ENCODE measurements at places on chromosomes 1 and 21. TPM values are rescaled to one million over a fixed set of nuclear protein-coding genes. Genes with fewer than 3 reads are reported as not detected.

Gene ESRRG
- polyA plus RNA-seq = 45.0 TPM

Gene RNF186
- polyA plus RNA-seq = 0.25 TPM

Gene CD247
- 0.42 TPM for polyA plus RNA-seq

Gene SPRR1A
- polyA plus RNA-seq = not detected

Gene NEXN
- 12.7 TPM for polyA plus RNA-seq

GRCh38 chr1:10302416-10302815, 92.0 kb downstream of the KIF1B start:
- DNase-seq = no peak

DNA sequence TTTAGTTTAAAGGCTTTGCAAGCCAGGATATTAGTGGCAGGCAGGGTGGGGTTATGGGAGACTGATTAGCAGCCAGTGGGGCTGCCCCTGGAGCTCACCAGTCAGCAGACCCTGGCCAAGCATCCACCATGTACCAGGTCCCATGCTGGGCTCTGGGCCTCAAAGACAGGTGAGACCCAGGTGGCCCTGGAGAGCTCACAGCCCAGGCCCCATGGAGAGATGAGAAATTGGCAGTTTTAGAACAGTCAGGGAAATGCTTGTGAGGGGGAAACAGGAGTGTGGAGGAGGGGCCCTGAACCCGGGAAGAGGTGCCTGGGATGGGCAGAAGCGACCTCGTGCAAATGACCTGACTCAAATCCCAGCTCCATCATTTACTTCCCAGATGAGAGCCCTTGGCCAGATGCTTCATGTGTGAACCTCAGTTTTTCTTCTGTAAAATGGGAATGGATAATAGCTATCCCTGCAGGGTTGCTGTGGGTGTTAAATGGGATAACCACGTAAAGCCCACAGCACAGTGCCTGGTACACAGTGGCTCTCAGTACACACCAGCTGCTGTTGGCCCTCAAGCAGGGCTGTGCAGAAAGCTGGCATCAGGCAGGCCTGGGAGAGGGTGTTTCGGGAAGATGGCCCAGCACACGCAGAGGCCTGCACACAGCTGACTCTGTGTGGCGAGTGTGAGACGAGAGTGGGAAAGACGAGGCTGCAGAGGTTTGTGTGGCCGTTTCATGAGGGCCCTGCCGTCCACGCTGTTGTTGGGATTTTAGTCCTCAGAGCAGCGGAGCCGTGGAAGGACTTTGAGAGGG, 518.5 kb downstream of the PTPRU start:
- DNase-seq = no peak

DNA sequence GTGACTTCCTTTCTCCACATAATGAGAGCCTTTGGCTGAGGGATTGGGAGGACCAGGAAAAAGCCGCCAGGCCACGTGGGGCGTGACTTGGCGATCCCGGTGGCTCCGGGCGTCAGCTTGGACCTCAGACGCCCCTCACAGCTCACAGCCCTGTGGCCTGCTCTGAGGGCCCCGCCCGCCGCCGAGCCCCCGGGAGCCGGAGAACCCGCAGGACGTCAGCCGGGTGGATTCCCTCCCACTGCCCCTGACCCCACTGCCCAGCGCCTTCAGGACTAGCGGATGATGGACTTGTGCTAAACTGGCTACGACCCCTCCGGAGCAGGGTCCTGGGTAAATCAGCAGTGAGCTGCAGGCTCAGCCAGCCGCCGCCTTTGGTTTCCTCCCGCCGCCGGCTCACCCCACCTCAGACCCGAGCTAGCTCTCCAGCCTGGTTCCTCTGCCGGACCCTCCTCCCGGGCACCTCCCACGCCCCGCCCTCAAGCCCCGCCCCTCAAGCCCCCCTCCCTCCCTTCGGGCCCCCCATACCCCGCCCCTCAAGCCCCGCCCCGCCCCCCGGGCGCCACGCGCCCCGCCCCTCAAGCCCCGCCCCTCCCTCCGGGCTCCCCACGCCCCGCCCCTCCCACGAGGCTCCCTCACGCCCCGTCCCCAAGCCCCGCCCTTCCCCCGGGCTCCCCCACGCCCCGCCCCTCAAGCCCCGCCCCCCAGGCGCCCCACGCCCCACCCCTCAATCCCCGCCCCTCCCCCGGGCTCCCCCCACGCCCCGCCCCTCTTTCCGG, 10.0 kb upstream of the FAAP20 start:
- peak; percentile 78 for DNase-seq

GRCh38 chr1:201427963-201428362, 6.4 kb upstream of the TNNI1 start:
- DNase-seq = no peak

GRCh38 chr21:42748620-42749176, 95.3 kb downstream of the PDE9A start:
- DNase-seq = no peak

DNA sequence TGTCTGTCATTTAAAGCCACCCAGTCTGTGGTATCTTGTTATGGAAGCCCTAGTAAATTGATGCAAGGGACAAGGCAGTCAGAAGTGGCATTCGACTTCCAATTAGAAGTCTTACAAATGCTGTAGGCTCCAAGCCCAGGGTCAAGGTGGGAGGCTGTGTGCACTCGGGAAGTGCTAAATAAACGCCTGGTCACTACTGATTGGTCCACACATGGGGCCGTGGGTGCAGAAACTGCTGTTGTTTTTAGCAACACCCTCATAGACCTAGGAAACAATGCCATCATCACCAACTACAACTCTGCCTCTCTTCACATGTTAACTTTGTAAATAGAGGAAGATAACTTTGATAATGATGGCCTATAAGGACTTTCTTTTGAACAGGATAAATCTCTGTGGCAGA, 20.2 kb upstream of the ZBTB21 start:
- no peak for DNase-seq

- no peak for DNase-seq
Measured at GRCh38 chr1:160855181-160855981, 7.3 kb downstream of the CD244 start.

DNA sequence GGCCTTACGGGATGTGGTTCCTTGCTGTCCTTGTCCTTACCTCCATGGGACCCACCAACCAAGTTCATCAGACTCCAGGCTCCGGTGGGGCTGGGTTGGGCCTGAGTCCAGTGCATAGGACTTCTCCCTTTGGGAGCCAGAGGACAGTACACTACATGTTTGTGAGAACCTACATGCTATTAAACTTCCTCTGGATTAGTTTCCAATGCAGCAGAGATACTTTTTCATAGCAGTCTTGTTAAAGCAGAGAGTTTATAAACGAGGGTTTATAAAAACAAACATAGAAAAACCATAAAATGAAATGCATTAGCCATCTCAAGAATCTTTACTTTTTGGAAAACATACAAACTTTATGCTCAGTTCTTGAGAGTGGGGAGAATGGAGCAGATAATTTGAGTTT, 33.4 kb downstream of the INKA2 start:
- DNase-seq = no peak
